ENCODE measurements at places on chromosomes 5 and 9. TPM values are rescaled to one million over a fixed set of nuclear protein-coding genes. Genes with fewer than 3 reads are reported as not detected.

Gene PDGFRB
- total RNA-seq, result 110 TPM

Gene CBY3
- total RNA-seq, result not detected

Gene CSF2
- 11.6 TPM for total RNA-seq

Gene PCDHAC1
- total RNA-seq, result 0.88 TPM

Gene CTSV
- 0.43 TPM for total RNA-seq

Gene C9orf50
- total RNA-seq, result 0.28 TPM

Gene MUSK
- total RNA-seq, result 0.64 TPM

Gene PCDHGB7
- 16.6 TPM for total RNA-seq

Gene TMEM252
- not detected for total RNA-seq
